ENCODE measurements at places on chromosomes 3 and 15.

DNA sequence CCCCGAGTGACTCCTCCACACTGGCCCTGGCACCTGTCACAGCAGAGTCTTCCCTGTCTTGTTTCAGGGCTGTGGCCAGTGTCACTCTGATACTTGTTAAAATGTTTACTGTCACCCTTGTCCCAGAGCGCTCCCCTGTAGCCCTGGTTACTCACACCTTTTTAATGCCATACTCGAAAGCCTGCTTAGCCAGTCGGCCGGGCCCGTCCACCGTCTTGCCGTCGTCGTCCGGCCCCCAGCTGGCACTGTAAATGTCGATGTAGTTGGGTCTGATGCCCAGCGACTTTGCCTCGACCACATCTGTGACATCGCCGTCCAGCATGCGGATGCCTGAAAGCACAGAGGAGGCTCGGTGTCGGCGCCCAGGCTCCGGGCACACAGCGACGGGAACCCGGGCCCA is 91.3 kb downstream of the PCSK6 start:
- no peak for DNase-seq

GRCh38 chr3:99865321-99865720 is 47.7 kb downstream of the CMSS1 start:
- DNase-seq: no peak

DNA sequence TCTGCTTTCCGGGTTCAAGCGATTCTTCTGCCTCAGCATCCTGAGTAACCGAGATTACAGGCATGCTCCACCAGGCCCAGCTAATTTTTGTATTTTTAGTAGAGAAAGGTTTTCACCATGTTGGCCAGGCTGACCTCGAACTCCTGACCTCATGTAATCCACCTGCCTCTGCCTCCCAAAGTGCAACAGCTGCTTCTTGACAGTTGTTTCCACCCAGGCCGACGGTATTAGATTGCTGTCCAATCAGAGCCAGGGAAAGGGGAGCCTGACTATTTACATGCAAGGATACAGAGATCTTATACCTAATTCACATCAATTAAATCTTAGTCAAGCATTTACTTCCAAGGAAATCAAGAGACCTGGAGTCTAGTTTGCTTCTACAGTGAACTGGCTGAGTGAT is 4.0 kb upstream of the CAPN3 start:
- DNase-seq: no peak

- DNase-seq: no peak
Measured at GRCh38 chr15:50182219-50183013, 420 bp downstream of the SLC27A2 start.

DNA sequence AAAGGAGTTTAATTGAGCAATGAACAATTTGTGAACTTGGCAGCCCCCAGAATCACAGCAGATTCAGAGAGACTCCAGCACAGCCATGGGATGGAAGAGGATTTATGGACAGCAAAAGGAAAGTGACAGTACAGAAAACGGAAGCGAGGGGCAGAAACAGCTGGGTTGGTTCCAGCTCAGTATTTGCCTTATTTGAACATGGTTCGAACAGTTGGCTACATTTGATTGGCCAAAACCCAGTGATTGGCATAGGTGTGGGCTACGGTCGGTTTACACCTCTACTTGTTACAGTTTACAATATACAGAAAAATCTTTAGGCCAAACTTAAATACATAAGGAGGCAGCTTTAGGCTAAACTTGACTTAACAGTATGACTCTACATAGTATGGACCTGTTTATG is 9.7 kb upstream of the MAP3K13 start:
- no peak for DNase-seq

DNA sequence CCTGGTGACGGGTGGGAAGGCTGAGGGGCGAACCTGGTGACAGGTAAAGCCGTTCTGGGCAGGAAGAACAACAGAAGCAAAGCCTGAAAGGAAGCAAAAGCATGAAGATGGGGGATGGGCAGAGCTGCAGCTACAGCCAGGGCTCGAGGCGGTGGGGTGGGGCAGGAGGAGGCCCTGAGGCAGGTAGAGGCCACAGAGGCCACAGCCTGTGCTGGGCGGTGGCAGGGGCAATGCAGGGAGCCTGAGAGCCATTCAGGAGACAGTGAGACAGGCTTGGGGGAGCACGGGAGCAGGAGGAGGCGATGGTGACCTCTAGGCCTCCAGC is 8.2 kb downstream of the PCSK6 start:
- DNase-seq: no peak

- DNase-seq: no peak
Measured at GRCh38 chr3:131427226-131427625, 45.7 kb downstream of the NUDT16 start.

DNA sequence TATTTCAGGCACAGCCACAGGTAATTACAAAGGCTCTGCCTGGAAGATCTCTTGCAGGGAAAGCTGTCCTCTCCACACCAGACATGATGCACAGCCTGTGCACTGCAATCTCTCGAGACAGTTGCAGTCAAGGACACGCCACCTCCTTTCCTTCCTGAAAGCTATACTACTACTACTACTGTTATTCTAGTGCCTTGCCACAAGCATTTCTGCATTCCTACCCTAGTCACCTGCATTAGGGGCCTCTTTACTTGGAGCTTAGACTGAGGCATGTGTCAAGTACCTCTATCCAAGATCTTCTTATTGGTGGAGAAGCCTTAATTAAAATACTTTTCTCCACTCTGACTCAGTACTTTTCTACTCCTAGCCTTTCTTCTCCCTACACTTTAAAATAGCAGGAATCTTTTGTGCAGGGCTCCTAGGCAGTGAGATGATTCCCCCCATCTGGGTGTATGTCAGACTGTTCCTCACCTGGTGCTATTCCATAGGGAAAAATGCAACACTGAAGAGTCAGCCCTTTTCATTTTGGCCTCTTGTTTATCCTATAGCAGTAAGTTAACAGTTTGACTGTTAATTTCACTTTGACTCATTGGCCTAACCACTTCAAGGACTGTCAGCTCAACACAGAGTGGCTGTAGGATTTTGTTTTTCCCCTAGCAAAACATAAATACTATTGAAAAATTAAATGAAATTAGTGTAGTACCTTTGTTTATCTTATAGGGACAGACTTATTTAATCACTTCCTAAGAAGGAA is 78.9 kb downstream of the ESYT3 start:
- DNase-seq: no peak

GRCh38 chr3:146306656-146307455 is 56.0 kb upstream of the PLSCR4 start:
- no peak for DNase-seq

DNA sequence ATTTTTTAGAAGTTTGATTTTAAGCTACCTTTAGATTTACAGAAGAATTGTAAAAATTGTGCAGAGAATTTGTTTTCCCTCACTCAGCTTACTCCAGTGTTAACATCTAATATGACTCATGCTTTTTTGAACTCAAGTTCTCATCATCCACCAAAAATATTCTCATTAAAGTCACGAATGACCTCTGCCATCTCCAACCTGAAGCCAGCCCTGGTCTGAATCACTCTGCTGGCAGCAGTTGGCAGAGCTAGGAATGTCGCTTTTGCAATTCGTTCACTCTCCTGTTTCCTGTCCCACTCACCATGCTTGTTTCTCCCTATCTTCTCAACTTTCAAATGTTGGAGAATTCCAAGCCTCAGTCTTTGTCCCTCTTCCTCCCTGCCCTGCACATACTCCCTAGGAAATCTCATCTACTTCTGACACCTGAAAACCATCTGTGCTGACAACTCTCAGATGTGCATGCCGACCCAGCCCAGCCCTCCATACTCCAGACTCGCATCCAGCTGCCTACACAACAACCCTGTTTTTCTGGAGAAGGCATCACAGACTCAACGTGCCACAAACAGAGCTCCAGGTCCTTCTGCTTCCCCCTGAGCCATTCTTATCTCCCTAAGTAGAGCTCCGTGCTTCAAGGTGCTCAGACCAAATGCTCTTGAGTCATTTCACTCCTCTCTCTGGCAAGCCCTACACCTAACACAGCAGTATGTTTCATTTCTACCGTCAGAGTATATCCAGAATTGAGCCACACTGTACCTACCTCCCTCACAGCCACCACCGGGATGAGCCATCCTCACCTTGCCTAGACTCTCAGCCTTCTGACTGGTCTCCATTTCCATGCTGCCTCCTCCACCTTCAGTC is 24.9 kb downstream of the PRR23E start:
- DNase-seq: no peak

GRCh38 chr15:90829942-90830440 is 38.4 kb upstream of the FURIN start:
- no peak for DNase-seq

- DNase-seq: no peak
Measured at GRCh38 chr3:155354658-155355057, 61.2 kb upstream of the STRIT1 start.

GRCh38 chr15:41891946-41892345 is 1.9 kb downstream of the SPTBN5 start:
- DNase-seq: no peak

DNA sequence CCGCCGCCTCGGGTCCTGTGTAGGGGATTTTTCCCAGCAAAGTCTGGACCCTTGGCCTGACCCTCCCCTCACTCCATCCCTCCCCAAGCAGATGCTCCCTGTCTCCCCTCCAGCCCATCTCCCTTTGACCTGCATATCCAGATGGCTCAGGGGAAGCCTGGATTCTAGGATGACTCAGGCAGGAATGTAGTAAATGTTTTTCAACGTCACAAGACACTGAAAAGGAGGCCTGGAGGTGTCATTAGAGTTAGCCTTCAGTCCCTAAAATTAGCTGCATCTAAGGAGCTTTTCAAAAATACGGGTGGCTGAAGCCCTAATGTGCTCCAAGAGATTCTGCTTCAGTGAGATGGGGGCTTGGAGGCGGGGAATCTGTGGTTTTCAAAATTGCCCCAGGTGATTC is 7.2 kb downstream of the ACAN start:
- DNase-seq: no peak

GRCh38 chr15:68364028-68364659 is 67.8 kb downstream of the ITGA11 start:
- no peak for DNase-seq

DNA sequence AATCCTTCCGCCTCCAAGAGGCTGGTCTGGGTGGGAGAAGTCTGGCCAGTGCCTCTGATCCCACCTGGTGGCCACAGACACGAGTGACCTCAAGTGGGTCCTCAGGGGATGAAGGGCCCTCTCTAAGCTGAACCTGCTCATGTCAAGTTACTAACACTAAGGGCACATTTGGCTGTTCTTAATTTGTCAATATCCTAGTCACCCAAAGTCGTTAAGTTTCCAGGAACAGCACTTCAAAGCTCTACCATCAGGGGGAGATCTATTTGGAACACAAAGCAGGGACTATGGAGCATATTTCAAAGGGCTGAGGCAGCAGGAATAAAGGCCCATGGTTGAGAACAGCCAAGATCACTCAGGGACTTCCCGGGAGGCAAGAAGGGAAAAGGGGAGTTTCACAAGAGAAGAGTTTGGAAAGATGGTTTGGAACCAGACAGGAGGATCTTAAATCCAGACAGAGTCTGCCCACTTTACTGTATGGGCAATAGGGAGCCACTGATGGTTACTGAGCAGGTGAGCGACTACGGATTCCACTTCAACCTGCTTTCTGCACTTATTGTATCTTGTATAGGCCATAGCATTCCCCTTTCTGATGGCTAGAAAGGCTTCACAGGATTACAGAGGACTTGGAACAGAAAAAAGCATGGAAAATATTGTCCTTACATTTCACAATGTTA is 13.7 kb downstream of the OXTR start:
- no peak for DNase-seq

DNA sequence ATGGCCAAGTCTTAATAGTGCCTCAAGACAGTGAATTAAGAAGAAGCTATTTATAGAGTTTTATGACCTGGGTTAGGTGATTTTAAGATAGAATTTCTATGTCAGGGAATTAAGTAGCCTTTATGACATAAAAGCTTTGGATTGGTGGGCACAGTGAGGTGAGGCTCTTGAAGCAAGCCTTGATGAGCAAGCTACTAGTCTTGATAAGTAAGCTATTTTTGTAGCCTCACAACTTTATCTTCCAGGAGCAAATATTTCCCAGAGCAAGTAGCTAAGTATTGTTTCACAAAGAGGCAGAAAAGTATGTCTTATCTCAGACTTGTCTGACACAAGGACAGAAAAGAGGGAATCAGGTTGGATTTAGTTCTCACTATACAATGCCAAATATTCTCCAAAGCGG is 491.7 kb upstream of the RASGRP1 start:
- DNase-seq: no peak

GRCh38 chr3:23041918-23042696 is 161.0 kb upstream of the UBE2E2 start:
- DNase-seq: no peak

- DNase-seq: no peak
Measured at GRCh38 chr3:71087143-71088018, 496.1 kb downstream of the FOXP1 start.

DNA sequence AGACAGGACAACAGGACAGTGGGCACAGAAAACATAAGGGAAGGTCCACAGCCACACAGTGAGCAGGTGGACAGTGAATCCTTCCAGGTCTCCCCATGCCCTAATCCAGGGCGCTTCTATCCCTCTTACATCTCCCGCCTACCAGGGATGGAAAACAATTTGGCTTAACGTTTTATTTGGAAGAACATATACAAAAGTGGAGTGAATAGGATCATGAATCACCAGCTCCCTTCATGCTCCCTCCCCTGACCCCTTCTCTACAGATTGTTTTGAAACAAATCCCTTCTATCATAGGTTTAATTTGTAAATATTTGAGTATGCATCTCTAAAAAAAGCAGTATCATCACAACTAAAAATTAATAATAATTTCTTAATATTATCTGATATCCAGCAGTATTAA is 52.5 kb downstream of the CLDN11 start:
- DNase-seq: no peak

GRCh38 chr3:161149529-161149928 is 44.4 kb upstream of the B3GALNT1 start:
- DNase-seq: no peak
